ENCODE measurements at places on chromosomes 1 and 21.

DNA sequence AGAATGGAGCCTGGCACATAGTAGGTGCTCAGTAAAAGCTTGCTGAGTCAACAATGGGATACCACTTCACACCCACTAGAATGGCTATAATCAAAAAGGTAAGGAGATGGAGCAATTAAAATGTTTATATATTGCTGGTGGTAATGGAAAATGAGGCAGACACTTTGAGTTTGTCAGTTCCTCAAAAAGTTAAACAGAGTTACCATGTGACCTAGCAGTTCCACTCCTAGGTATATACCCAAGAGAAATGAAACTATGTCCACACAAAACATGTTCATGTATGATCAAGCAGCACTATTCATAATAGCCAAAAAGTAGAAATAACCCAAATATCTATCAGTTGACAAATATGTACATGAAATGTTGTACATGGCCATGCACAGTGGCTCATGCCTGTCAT lies 74.8 kb upstream of the ECE1 start:
- DNase-seq: no peak

- no peak for DNase-seq
These were observed 14.1 kb upstream of the STXBP3 start for GRCh38 chr1:108732398-108732797.

GRCh38 chr1:108747171-108747850 lies 837 bp downstream of the STXBP3 start:
- DNase-seq: peak; percentile 81

- DNase-seq: no peak
These were observed 5.5 kb downstream of the NCAM2 start for GRCh38 chr21:21003701-21004100.

GRCh38 chr21:20875742-20876141 lies 122.5 kb upstream of the NCAM2 start:
- peak; percentile 33 for DNase-seq

DNA sequence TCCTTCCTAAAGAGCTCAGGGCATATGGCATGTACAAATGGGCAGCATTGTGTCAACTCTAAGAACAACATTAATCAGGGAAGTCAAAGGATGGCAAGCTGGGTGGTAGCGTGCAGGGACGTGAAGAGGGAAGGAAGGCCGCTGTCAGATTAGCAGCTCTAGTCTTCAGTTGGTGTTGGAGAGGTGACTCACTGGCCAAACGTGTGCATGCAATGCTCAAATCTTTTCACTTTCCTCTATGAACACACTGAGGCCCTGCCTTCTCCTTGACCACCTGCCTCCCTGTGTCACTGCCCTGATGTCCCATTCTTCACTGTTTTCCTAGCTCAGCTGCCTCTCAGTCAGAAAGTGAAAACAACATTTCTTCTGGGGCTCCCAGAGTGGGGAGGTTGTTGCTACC lies 5.9 kb upstream of the PIGR start:
- no peak for DNase-seq

Data from Ammon's horn (tissue), 1 donor.